ENCODE measurements at places on chromosomes 13 and 19. TPM values are rescaled to one million over a fixed set of nuclear protein-coding genes. Genes with fewer than 3 reads are reported as not detected.

GRCh38 chr19:4909897-4910593 is 744 bp downstream of the UHRF1 start:
- peak; percentile 97 for DNase-seq

DNA sequence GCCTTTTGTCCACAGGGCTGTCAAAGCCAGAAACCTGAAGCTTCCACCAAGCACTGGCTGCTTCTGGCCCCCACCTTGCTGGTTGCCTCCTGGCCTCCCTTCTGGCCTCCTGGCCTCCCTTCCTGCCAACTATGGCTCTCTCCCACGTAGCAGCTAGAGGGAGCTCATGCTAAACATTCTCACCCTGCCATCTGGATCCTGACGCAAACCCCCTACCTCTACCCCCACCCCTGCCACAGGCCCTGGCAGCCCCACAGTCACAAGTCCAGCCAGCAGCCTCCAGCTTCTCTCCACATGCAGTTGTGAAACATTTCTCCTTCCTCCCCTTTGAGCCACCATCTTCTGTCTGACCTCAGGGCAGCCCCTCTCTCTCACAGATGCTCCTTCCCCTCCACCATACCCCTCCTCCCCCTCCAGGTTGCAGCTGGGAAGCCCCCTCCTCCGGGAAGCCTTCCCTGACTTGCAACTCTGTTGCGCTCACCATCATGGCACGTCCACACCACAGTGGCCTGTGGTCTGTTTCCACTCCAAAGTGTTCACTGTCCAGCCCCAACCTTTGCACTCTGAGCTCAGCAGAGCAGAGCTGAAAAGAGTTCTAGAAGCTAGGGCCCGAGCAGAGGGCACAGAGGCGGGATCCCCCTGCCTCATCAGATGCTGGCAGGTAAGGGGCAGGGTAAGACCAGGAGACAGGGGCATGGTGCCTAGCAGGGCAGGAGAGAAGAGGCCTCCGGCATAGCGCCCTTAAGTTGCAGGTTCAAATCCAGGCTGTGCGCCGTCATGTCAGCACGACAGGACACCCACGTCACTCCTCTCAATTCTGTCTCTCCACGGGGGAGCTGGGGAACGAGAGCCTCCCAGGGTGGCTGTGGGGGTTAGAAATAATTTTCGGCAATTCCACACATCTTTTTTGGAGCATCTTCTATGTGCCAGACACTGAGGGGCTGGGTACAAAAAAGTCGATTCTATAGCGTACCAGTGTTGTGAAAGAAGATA is 7.3 kb downstream of the ADGRL1 start:
- no peak for DNase-seq

ALOX5AP gene
- 3.6 TPM for total RNA-seq

UNC13A gene
- 0.09 TPM for total RNA-seq

DNA sequence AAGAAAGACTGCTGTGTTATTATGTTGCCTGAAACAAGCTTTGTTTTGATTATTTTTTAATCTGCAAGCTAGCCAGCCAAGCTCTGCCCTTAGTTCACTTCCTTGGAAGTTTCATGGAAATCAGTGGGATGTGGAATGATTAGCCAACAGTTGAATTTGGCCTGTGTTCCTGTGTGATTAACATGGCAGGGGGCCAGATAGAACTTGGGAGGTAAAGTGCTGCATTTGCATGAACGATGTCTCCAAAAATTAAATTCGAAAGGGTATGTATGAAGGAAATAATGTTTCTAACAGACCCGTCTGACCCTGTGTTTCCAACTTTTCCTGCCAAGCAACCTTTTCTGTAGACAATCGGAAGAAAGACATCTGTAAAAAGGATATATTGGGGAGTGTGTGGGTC is 32.2 kb downstream of the UFM1 start:
- DNase-seq = peak; percentile 87

- DNase-seq = peak; percentile 88
Observed at GRCh38 chr13:31046711-31047279, 114.3 kb downstream of the TEX26 start.

C13orf42 gene
- total RNA-seq = 0.09 TPM

GRCh38 chr19:28019371-28019770 is 1193.6 kb downstream of the UQCRFS1 start:
- DNase-seq = no peak

IGFL4 gene
- 1.9 TPM for total RNA-seq

GRCh38 chr19:42553292-42554045 is 25.2 kb upstream of the CEACAM1 start:
- peak; percentile 67 for DNase-seq

- no peak for DNase-seq
Observed at GRCh38 chr19:51590441-51590840, 19.4 kb downstream of the ZNF175 start.

- no peak for DNase-seq
Observed at GRCh38 chr19:29697523-29698261, 17.4 kb downstream of the C19orf12 start.

DNA sequence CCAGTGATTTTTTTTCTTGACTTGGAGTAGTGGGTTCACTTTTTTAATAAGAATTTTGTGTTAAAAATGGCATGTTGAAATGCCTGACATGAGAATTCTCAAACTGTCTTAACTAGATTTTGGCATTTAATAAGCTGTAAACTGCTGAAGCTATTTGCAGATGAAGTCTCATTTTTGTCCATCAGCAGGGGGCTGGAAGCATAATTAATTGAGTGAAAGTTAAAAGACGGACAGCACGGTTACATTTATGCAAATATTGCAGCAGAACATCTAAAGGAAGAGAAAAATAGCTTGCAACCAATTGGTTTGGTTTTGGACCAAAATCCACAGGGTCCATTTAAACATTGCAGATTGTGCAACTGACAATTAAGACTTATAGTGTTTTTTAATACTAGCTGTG is 837.3 kb upstream of the KLHL1 start:
- DNase-seq = no peak

GRCh38 chr13:78659732-78660494 is 958 bp upstream of the OBI1 start:
- peak; percentile 35 for DNase-seq

- no peak for DNase-seq
Observed at GRCh38 chr13:41811588-41812021, 149.3 kb downstream of the VWA8 start.

GRCh38 chr19:17721821-17722220 is 2.5 kb downstream of the MAP1S start:
- DNase-seq = peak; percentile 26

- DNase-seq = peak; percentile 53
Observed at GRCh38 chr19:8459520-8460270, 14.9 kb downstream of the HNRNPM start.

- no peak for DNase-seq
Observed at GRCh38 chr19:37243206-37243632, 25.2 kb downstream of the ZNF383 start.

GRCh38 chr19:8398311-8398771 is 8.2 kb downstream of the RAB11B start:
- no peak for DNase-seq

GRCh38 chr19:795691-796581 is 1.3 kb upstream of the PTBP1 start:
- peak; percentile 28 for DNase-seq

DNA sequence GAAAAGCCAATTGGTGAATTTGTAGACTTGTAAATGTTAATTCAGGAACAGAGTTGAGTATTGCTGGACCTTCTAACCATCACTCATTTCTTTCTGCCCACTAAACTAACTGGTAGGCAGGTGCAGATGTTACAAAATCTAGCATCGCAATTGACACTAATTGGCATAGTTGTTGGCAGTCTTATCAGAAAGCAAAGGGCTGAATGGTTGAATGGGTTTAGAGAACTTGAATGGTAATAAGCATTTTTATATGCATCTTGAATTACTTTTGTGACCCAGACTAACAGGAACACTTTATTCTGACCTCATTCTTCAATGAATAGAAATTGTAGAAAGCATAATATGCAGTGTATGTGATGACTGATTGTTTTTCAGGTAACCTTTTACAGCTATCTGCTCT is 189.1 kb downstream of the GGACT start:
- no peak for DNase-seq
